Activated T-cell treated with anti-CD3 and anti-CD28 coated beads for 4 hours (primary cell): ENCODE measurements at places on chromosomes 2 and 18.
A peak's percentile ranks its signal among the peaks of the same experiment; 100 is the strongest.

DNA sequence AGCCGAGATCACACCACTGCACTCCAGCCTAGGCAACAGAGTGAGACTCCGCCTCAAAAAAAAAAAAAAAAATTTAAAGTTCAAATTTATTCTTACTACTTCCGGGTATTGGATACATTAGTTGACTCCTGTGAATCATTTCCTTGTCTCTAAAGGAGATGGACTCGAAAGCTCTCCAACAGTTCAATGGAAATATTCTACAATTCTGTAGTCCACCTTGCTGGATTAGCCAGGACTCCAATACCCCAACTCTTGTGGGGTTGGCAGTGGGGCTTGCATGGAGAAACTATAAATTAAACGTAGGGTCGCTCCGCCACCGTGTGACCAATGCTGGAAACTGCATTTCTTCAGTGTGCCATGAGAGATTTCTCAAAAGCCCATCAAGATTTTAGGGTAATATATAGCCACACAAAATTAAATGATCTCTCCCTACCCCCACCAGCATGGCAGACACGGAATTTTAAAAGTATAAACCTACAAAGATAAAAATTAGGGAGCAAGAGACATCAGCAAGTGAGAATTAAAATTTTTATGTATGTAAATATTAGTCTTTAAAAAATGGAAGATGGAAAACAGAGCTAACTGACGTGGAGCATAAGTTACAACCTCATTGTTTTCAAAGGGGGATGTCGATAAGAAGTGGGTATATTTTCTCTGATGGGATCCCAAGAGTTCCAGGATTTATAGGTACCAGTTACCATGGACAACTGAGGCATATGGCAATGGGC lies 27.8 kb upstream of the GAREM2 start:
- DNase-seq: peak; percentile 48

GRCh38 chr18:59909289-59910036 lies 9.7 kb downstream of the PMAIP1 start:
- no peak for DNase-seq

GRCh38 chr2:69968609-69969008 lies 7.2 kb upstream of the ASPRV1 start:
- DNase-seq: no peak

DNA sequence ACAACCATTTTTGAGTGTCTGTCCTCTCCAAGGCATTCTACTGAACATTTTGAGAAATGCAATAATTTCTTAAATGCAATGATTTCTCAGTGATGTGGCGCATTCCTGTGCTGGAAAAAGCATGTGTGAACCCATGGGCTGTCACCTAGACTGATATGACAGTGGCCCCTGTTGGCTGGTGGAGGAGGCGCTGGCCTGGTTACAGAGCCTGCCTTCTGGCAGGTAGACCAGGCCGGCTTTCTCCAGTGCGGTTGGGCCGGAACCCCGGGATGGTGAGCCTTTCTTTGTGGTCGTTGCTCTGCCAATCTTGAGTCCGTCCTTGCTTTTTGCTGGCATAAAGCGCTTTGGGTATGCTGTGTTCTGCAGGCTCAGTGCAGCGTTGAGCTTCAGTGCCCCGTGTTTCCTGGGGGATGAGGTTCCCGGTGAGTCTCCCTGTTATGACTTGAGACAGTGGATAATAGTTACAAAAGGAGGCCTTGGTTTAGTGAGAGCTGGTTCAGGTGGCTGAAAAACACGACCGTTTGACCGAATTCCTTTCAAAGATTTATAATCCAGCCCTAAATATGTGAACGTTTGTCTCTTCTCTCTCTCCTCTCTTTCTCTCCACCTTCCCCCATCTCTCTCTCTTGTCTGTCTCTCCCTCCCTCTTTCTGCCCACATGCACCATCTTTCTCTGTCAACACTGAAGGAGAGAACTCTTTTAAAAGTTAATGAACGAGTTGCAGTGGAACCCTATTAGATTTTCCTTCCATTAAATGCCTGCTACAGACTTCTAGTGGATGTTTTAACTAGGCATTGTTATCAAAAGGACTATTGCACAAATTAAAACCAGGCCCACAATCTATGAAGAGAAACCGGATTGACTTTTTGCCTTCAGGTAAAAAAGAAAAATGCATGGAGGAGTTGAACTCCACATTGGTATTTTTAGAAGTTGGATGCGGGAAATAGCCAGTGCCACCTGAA lies 34.0 kb downstream of the TSHZ1 start:
- DNase-seq: no peak

- no peak for DNase-seq
Observed at GRCh38 chr2:239070466-239070865, 222.6 kb downstream of the TWIST2 start.

DNA sequence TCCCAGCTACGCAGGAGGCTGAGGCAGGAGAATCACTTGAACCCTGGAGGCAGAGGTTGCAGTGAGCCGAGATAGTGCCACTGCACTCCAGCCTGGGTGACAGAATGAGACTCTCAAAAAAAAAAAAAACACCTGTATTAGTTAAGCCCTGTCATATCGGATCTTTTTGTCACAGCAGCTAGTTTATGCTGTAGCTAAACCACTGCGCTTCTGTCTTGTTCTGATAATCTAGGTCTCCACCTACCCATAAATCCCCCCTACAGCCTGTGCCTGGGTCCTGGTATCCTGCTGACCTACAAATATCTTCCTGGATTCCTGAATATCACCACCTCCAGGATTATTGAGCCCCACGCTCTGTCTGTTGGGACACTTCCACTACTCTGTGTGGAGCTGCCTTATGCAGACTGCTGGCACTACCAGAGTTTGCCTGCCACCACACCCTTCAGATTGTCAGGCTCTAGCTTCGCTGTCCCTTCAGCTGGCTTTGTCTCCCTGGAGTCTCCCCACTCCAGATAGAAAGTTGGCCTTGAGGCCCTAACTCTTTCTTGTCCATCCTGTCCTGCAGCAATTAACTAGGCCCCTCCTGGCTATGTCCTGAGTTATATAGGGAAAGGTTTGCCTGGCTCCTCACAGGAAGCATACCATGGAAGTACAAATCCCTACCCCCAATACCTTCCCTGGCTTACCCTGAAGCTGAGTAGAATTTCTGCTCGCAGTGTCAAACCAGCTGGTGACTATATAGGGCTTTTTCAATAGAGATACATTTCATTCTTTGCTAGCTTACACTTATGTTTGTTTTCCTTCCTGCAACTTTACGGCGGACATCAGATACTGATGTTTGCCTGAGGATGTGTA lies 136.0 kb upstream of the SERTAD2 start:
- DNase-seq: no peak

GRCh38 chr2:241994556-241995213 lies 125.2 kb downstream of the RTP5 start:
- no peak for DNase-seq
